Pulmonary artery endothelial cell (primary cell): ENCODE measurements at places on chromosomes 5 and 9.

GRCh38 chr9:129720181-129720864 lies 32.5 kb downstream of the PTGES start:
- DNase-seq: no peak

DNA sequence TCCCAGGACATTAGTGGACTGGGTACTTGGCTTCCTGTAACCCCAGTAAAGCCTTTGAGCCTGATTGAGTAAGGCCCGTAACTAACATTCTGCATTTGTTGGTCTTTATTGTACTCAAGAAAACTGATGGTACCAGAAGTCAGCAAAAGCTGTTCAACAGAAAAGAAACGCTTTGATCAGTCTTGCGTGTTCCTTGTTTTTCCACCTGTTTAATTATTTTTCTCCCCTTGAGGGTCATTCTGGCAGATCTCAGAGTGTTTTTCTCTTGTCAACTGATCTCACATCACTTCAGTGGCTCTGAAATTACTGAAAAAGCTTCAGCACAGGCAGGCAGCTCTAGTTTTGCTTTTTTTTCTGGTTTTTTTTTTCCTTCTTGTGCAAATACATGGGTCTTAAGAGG lies 6.1 kb upstream of the TMEM268 start:
- DNase-seq: no peak

GRCh38 chr9:70260007-70260443 lies 1.2 kb downstream of the SMC5 start:
- DNase-seq: no peak

DNA sequence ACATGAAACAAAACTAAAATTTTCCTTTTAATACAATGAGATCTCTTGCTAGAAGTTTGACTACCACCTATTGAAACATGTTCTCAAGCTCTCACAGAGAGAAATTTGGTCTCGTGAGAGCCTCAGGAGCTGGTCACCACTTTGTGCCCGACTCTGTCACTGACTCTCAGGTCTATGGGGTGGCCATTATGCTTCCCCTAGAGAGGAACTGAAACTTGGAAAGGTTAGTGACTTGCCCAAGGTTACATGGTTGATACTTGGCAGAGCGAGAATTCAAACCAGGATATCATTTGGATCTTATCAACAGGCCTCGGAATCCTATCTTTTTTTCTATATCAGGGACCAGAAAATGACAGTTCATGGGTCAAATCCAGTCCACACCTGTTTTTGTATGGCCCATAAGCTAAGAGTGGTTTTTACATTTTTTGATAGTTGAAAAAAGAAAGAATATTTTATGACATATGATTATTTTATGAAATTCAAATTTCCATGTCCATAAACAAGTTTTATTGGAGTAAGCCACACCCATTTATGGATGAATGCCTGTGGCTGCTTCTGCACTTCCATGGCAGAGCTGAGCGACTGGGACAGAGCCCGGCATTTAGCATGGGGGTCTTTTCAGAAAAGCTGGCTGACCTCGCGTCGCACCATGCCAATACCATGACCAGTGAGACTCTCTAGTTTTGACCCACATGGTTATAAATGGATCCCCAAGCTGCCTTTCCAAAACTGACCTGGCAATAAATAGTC lies 44.8 kb upstream of the EQTN start:
- no peak for DNase-seq

DNA sequence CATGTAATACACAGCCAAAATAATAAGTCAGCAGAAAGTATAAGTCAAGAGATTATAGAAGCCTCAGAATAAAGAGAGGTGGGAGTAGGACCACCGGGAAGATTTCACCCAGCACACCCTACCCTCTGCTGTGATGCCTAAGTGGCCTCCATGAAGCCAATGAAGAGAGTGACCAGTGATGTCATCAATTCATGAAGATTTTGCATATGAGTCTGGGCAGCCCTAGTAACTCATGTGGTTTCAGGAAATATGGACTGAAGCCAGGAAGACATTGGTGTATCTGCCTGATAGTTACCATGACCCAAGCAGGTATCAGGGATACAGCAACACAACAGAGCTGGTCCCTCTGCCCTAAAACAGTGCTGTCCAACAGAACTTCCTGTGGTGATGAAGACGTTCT lies 135.3 kb downstream of the ADAMTS12 start:
- no peak for DNase-seq
